Tibial nerve (tissue), 4 donors: ENCODE measurements at places on chromosomes 4 and X. TPM values are rescaled to one million over a fixed set of nuclear protein-coding genes. Genes with fewer than 3 reads are reported as not detected.

GRCh38 chr4:182255441-182256190, 12.4 kb downstream of the TENM3 start:
- H3K4me1 ChIP-seq: peaks cover 10% of the 10 kb centered on the region
- no peak overlapping the region for H3K27ac ChIP-seq
- no peak for DNase-seq
- H3K4me3 ChIP-seq: no peak overlapping the region
- no peaks in the 10 kb centered on the region for H3K27me3 ChIP-seq

DNA sequence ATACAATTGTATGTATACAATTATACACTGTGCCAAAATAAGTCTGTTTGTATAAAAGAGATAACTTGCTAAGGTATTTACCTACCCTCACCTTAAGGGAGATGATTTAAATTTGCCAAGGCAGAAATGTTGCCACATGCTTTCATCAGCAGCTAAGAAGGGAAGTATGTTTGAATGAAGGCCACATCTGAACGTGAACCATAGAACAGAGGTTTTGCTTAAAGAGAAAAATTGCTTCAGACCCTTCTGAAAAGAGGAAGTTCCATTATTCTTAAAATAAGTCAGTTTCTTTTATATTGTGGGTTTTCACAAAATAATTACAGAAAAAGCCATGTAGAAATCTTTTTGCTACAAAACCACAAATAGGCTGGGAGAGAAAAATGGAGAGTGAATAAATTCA, 621.5 kb upstream of the HTR2C start:
- H3K27me3 ChIP-seq: no peaks in the 10 kb centered on the region
- no peaks in the 10 kb centered on the region for H3K4me1 ChIP-seq
- no peaks in the 10 kb centered on the region for H3K36me3 ChIP-seq
- H3K4me3 ChIP-seq: no peak overlapping the region

The DGKK gene
- total RNA-seq: not detected

GRCh38 chr4:85756938-85757337, 282.0 kb downstream of the ARHGAP24 start:
- H3K27me3 ChIP-seq: no peaks in the 10 kb centered on the region
- H3K4me3 ChIP-seq: no peak overlapping the region
- H3K4me1 ChIP-seq: peaks cover 28% of the 10 kb centered on the region
- DNase-seq: no peak

The PITX2 gene
- not detected for total RNA-seq

- H3K27me3 ChIP-seq: no peaks in the 10 kb centered on the region
- DNase-seq: no peak
- H3K4me1 ChIP-seq: no peaks in the 10 kb centered on the region
- H3K4me3 ChIP-seq: no peak overlapping the region
Observed at GRCh38 chr4:99463566-99463965, 28.4 kb upstream of the ADH7 start.
